ENCODE measurements at places on chromosomes 3 and 15.

DNA sequence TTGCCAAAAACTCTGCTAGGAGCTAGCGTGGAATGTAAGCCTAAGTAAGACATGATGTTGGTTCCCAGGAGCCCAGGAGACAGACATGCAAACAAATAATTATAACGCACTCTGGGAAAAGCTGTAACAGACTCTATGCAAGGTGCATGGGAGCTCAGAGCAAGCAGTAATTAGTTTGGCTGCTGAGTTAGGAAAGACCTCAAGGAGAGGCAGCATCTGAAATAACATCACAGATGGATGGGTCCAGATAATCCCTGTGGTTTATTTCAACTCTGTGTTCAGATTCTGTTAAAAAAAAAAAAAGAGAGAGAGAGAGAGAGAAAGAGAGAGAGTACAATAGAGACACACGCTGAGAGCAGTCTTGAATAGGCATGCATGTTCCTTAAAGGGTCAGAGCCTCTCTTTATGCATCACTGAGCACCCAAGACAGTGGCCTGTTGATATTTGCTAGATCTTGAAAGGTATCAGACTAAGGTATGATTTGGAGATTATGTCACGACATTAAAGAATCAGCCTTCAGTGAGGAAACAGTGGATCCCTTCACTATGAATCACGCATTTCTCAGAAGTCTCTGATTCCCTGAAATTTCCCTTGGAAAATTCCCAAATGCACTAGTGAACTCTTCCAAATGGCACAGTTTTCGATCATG, 124.4 kb upstream of the LIPC start:
- peak; percentile 12 for DNase-seq

DNA sequence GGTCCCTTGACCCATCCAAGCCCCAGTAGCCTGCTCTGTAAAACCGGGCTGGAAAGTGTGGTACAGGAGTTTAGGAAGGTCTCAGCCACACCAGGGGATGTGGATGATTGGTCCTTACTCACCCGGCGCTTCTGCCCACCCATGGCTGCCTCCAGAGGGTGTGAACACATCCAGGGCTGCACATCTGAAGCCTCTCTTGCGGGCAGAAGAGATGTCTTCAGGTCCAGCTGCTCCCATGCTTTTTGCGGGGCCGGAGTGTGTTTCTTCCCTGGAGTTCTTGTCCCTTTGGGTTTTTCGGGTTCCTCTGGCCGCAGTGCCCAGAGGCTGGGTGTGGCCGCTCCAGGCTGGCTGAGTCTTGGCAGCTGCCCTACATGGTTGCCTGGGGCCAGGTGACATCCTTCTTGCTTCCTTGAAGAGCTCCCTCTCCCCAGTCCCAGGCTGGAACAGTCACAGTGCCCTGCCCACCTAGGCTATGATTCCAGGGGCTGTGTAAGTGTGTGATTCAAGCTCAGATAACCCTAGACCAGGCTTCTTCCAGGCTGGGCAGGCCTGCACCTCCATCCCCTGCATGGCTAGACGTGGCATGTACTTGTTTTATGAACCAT, 33.9 kb downstream of the HDAC11 start:
- DNase-seq, result peak; percentile 50

GRCh38 chr3:185421577-185422232, 58.8 kb downstream of the MAP3K13 start:
- DNase-seq, result no peak

- DNase-seq, result no peak
These were observed 535.6 kb downstream of the NLGN1 start for GRCh38 chr3:173933113-173933512.

- no peak for DNase-seq
These were observed 42.1 kb upstream of the TSPAN3 start for GRCh38 chr15:77112838-77113504.

DNA sequence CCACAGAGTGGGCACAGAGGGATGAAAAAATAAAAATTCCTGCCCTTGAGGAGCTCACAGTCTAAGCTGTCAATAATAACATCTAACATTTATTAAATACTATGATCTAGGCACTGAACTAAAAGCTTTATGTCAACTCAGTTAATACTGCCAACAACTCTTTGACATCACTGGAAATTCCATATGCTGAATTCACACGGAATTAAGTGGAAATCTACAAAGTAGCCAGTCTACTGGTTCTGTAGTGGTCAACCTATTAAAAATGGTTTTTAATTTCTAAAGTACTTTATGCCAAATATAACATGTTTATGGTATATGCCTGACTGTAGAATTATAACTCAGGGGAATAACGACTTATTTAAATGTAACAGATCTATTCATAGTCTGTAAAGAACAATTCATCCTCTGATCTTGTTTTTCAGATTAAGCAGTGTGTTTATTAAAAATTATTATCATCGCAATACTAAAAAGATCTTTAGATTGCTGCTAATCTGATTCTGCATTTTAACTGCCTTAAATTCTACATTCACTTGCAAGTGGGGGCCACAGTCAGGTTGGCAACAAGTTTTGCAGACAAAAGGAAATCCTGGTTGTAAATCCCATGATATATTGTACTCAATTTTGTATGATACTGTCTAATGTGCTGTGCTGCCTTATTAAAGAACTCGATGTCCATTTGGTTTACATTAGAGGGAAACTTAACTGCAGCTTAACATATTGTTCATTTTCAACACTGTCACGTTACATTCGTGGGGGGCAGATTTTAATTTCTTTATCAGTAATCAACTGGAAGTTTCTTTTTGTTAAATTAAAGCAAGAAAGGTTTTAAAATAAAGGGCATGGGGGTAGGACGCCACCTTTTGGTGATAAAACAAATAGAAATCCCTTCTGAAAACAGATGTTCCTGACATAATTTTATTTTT, 2.6 kb upstream of the FOXP1 start:
- DNase-seq, result no peak
